ENCODE measurements at places on chromosomes 5 and 9.

DNA sequence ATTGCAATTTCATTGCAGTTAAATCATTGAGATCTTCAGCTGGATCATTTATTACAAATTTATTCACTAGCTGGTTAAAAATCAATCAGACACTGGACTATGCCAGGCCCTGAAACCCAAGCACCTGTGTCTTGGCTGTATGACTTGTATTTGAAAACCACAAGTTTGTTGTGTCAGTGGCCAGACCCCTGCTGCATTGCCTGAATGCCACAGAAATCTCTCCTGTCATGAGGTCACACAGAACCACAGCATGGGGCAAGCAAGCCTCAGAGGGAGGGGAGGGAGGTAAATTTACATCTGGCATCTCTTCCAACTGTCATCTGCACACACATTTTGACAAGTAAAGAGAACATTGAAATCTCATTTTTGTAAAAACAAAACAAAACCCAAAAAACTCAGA lies 90.0 kb downstream of the ARRDC3 start:
- DNase-seq: no peak

DNA sequence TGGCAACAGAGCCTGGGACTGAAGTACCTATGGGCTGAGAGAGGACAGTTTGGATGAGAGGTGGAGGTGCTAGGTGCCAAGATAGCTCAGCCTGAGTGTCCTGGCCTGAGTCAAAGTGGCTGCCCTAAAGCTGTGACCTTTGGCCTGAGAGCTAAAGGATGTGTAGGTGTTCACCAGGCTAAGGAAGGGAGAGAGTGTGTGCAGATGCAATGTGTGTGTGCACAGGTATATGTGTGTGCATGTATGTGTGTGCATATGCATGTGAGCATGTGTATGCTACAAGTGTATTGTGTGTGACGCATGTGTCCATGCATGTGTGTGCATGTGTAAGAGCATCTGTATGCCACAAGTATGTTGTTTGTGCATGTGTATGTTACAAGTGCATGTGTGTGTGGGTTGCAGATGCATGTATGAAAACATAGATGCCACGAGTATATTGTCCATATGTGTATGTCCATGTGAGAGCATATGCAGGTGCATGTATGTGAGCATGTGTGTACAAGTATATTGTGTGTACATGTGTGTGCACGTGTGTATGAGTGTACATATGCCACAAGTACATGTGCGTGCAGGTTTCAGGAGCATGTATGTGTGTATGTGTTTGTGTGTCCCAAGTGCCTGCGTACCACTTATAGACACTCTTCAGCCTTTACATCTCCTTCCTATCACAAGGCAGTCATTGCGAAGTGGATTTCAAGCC lies 102.6 kb downstream of the SH3TC2 start:
- DNase-seq: no peak

DNA sequence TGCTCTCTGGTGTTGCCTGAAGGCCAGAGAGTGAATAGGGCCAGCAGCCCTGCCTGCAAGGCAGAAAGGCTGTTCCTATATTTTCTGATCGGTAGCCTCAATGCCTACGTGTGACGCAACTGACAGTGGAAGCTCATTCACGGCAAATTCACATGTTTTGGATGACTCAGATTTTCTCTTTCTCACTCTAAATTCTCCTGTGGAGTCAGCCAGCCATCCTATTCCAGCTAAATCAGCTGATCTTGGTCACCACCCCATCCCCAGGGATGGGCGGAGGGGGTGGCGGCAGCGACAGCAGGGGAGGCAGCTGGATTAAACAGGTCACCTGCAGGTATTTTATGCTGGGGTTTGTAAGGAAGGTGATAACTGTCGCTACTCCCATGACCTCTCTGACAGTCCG lies 52.3 kb downstream of the ZNF510 start:
- no peak for DNase-seq

- peak; percentile 88 for DNase-seq
Observed at GRCh38 chr5:2093859-2094615, 211.3 kb upstream of the IRX4 start.

- DNase-seq: no peak
Observed at GRCh38 chr5:3288325-3288724, 307.3 kb upstream of the IRX1 start.

GRCh38 chr5:129384193-129384592 lies 75.9 kb upstream of the ADAMTS19 start:
- no peak for DNase-seq

GRCh38 chr5:115815693-115816225 lies 700 bp downstream of the CDO1 start:
- peak; percentile 13 for DNase-seq

DNA sequence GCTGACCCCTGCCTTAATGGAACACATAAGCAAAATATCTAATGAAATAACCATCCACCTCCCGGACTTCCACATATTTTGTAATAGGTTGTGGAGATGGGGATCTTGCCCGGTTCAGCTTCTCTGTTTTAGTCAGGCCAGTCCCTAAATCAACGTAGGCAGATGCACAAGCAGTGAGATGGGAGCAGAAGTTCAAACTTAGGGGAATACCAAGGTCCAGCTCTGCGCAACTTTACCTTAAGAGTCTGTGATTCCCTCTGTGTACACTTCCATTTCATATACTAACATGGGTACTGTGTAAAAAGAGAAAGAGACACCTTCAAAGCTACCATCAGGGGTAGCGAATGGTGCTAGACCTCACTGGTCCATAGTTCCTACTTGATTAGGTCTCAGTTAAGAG lies 110.9 kb downstream of the NTRK2 start:
- no peak for DNase-seq

DNA sequence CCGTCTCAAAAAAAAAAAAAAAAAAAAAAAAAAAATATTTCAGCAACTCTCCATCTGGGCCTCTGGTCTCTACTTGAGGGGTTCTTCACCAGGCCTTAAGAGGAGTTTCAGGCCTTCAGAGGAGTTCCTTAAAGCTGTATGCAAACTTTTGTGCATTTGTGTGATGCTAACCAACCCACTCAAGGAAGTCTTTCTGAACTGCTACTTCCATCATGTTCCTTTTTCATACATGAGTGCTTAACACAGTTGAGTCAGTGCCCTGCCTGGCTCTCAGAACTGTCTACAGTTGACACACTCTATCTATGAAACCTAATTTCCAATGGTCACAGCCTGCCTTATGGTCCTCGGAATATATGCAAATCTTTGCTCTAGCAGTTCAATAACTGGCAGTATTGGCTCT lies 146.5 kb downstream of the MEF2C start:
- no peak for DNase-seq

DNA sequence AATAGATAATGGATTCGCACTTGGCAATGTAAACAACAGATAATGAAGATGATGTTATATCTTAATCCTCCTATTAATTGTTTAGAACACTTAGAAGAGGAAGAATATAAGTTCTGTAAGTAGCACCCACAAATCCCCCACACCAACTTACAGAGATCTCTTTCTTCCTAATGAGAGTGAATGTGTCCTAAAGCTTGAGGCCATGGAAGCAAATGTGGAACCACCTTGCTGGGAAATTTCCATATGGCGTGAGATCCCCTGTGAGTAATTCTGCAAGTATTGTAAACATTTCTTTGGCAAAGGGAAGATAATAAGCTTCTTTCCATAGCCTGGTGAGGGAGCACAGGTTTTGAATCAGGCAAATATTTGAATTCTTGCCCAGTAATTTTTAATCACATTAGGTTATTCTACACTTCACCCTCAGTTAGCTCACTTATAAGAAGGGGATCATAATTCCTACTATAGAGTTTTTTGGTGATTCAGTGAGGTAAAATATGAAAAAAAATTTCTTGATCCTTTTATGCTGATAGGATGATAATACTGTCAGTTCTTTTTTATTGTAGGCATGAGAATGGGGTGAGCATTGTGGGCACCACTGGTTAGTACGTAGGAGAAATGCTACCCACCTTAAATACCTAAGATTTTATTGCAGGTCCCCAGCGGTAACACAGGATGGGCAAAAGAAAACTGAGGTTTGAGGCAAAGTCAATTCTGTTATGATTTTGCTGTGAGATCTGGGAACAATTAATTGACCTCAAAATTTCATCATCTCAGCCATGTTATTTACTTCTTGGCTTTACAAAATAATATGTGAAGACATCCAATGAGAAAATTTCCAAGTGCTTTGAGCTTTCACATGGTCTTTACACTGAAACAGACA lies 574.8 kb downstream of the PSAT1 start:
- no peak for DNase-seq

DNA sequence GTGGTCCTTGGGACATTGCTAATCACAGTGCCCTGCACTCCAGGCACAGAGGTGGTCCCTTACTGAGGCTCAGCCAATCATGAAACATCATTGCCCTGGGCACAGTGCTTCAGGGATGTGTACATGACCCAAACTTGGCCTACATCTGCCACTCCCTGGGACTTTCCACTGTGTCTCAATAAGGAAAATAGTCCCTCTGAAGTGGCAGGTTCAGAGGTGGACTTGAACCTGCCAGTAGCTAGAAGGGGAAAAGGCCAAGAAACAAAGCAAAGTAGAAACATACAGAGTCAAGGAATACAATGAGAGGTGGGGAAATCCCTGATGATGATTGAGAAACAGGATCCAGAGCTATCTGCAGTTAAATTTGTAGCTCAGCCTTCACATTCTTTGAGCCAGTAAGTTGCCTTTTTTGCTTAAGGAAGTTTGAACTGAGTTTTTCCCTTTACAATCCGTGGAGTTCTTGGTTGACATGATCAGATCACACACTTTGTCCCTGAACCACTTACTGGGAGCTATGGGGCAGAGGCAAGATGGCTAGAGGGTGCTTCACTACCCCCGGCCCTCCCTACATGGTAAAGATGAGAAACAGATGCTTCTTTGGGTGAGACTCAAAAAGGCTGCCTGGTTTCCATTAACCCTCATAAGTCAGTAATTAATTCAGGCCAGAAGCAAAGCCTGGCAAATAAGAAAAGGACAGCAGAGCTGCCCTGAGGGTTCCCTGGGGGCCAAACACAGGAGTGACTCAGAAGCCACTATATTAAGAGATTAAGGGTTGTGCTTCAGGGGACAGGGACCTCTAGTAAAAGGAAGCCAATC lies 57.6 kb downstream of the SH3TC2 start:
- DNase-seq: no peak

GRCh38 chr5:175809531-175810121 lies 61.8 kb upstream of the CPLX2 start:
- no peak for DNase-seq

- no peak for DNase-seq
Observed at GRCh38 chr5:6736524-6737042, 23.4 kb downstream of the TENT4A start.

DNA sequence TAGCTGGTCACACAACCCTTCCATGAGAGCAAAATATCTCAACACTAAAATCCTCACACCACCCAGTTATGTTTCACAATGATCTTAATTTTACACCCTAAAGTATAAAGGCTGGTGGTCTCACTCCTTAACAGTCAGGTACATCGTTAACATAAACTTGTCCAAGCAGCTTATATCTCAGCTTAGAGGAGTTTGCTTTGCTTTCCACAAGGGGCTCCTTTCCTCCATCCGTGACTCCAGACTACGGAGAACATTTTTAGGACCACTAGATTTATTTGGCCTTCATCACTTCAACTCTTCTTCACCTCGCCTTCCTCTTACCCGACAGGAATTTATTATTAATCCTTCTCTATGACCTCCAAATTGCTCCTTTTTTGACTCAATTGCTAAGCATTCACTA lies 1014.1 kb upstream of the NUDT12 start:
- no peak for DNase-seq

GRCh38 chr5:16992444-16992843 lies 56.4 kb upstream of the MYO10 start:
- no peak for DNase-seq

DNA sequence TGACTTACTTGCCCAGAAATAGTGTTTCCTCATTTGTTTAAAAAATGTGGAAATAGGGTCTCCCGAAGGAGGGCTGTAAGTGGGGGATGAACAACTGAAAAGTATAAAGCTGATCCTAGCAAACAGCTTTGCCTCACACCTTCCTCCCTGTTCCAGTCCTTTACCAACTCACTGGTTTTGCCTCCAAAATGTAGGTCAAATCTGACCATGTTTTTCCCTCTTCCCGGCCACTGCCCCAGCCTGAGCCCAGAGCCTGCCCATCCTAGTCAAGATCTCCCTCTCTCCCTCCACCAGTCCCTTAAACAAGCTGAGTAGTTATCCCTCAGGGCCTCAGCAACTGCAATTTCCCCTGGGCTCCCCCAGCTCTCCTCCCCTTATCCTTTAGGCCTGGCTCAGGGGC lies 82.4 kb upstream of the FBXW11 start:
- no peak for DNase-seq

DNA sequence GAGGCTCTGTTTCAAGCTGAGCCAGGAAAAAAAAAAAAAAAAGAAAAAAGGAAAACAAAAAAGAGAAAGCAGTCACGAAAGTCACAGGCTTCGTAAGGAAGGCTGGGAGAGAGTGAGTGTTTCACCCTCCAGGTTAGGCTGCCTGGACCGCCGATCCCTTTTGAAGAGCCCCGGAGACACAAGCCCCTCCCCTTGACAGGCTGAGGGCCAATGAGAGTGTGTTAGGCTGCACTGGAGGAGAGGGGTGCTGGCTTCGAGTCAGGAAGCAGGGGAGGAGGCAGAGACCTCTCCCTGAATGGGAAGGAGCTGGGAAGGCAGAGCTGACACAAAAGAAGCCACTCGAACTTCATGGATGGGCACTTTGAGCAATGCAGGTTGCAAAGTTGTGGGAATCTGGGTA lies at the start of gene NMUR2:
TSS of gene NMUR2 (minus strand) at position 135 of the 400 bp plus-strand sequence. CDS start 166 bp downstream, outside the sequence.
- no peak for DNase-seq

- DNase-seq: no peak
Observed at GRCh38 chr5:109693535-109694400, 4.0 kb downstream of the MAN2A1 start.

- no peak for DNase-seq
Observed at GRCh38 chr5:64149268-64149667, 16.4 kb upstream of the RNF180 start.

DNA sequence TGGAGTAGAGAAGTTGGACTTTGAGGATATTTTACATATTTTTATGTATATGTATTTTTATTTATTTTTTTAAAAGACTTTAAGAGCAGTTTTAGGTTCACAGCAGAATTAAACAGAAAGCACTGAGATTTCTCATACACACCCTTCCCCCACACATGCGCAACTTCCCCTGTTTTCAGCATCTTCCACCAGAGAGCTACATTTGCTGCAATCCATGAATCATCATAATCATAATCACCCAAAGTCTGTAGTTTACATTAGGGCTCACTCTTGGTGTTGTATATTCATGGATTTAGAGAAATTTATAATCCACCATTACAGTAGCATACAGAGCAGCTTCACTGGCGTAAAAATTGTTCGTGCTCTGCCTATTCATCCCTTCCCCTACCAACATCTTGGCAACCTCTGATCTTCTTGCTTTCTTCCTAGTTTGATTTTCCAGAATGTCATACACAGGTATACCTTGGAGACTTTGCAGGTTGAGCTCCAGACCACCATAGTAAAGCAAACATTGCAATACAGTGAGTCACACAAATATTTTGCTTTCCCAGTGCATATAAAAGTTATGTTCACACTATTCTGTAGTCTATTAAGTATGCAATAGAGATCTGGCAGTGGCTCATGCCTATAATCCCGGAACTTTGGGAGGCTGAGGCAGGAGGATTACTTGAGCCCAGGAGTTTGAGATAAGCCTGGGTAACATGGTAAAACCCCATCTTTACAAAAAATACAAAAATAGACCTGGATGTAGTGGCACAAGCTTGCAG lies 9.6 kb upstream of the CCDC171 start:
- no peak for DNase-seq

GRCh38 chr5:151483647-151484046 lies 36.2 kb downstream of the SLC36A1 start:
- no peak for DNase-seq

- no peak for DNase-seq
Observed at GRCh38 chr5:107359033-107359915, 311.5 kb downstream of the EFNA5 start.

- no peak for DNase-seq
Observed at GRCh38 chr5:112183103-112183711, 235.9 kb downstream of the EPB41L4A start.

All from brain pericyte (primary cell).